Activated naive CD4-positive, alpha-beta T cell treated with anti-CD3 and anti-CD28 coated beads, Interleukin-2, amount 10 ng/mL, durations not matched to agents 7 days and 5 days (primary cell): ENCODE measurements at places on chromosomes 5 and 9.

DNA sequence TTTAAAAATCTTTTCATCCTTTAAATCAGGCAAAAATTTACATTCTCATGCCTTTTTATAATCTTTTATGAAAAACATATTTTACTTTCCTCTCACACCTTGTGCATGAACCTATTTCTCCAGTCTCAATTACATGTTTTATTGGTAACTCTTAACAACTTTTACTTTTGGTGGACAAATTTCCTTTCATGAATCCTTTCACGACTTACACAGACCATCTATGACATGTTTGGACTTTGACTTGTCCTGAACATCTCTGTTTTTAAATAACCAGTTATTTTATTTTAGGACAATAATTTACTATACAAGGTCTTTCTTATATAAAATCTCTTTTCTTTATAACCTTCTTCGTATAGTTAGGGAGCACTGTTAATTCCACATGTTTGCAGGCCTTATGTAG, 26.5 kb upstream of the MTMR12 start:
- no peak for DNase-seq

DNA sequence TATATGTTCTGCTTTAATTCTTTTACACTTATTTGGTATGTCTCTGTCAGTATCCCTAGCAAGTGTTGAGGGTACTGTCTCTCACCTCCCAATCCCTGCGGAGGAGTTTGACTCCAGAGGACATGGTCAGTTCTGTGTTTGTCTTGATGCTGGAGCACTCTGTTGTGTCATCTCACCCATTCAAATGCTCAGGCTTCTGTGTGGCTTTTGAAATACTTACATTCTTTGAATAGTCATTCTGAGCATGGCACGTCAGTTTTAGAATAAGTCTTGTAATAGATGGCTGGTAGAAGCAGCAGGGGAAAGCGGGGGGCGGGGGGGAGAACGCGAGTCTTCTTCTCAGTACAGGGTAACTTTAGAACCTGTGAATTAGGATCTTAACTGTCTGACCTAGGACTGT, 12.3 kb downstream of the MAST4 start:
- DNase-seq: no peak

GRCh38 chr5:74361406-74362358, 278.8 kb downstream of the ENC1 start:
- no peak for DNase-seq

GRCh38 chr5:130386155-130386554, 481.9 kb downstream of the CHSY3 start:
- no peak for DNase-seq

DNA sequence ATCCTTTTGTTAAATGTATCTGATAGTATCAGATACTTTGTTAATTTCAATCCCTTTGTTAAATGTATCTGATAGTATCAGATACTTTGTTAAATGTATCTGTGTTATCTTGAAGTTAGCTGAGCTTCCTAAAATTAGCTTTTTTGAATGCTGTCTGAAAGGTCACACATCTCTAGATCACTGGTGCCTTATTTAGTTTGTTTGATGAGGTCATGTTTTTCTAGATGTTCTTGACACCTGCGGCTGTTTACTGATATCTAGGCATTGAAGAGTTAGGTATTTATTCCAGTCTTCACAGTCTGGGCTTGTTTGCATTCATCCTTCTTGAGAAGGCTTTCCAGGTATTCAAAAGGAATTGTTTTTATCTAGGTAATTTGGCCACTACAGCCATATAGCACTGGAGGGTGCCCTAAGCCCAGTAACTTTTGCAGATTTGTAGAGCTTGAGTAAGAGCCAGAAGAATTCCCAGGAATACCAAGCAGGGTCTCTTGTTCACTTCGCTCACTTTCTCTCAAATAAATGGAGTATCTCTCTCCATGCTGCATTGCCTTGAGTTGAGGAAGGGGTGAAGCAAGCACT, 435.4 kb upstream of the GRAMD2B start:
- no peak for DNase-seq

- DNase-seq: no peak
Observed at GRCh38 chr9:104873489-104873850, 54.5 kb downstream of the ABCA1 start.

DNA sequence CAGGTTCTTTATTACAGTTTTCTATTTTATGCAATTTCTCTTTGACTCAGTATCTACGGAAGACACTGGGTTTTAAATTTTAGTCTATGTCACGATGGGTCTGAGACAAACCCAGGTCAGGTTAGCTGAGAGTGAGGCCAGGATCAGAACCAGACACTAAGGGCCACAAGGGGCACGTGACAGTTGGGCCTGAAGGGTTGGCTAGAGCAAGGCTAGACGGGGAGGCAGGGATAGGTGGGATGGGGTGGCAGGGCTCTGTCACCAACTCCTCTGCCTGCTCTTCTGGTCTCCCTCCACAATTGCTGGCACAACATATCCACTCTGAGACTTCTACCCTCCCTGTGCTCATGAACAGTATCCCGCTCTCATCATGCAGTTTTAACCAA, 76.4 kb downstream of the MED27 start:
- no peak for DNase-seq

DNA sequence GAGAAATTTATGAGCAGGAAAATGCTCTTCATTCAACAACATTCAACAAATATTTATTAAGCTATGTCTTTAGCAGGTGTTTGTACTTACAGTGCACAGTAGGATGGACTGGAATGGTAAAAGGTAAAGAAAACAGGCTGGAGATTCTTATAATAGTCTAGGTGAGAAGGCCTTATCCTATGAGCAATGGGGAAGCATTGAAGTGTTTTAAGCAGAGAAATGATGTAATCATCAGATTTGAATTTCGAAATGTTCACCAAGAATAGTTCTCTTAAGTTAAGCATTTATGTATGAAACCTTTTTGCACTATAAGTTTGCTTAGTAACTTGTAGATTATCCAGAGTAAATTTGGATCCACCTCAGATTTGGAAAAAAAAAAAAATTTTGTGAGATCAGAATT, 209.3 kb downstream of the NR3C1 start:
- DNase-seq: no peak

DNA sequence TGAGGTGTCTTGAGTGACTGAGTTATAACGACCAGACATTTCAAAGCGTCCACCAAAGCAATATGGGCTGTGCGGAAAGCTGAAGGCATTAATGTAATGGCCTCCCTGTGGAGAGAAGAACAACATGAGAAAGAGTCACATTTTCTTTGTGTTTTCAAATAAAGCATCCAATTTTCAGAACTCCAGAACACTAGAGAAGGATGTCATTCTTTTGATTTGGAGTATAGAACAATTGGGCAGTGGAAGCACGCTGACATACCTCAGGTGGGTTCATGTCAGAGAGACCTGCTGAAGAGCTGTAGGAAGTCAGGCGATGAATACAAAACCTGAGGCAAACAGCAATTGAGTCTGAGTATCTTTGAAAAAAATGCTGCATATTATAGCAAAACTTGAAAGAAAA, 556.5 kb downstream of the GABRG2 start:
- no peak for DNase-seq

DNA sequence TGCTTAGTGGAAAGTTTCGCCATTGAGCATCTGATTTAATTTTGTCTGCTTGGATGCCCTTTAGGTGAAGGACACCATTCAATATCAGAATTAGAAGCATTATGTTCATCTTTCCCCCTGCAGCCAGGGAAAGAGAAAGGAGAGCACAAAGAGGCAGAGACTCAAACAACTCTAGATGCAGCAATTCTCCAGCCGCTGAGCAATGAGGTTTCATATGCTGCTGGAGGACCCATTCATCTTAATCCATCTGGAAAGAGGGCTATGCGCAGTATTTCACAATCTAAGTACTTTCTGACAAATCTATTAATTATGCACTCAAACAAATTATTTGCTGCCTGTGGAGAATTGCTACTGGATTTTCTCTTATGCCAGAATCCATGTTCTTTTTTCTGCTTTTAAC, 527.0 kb upstream of the TUSC1 start:
- DNase-seq: no peak

DNA sequence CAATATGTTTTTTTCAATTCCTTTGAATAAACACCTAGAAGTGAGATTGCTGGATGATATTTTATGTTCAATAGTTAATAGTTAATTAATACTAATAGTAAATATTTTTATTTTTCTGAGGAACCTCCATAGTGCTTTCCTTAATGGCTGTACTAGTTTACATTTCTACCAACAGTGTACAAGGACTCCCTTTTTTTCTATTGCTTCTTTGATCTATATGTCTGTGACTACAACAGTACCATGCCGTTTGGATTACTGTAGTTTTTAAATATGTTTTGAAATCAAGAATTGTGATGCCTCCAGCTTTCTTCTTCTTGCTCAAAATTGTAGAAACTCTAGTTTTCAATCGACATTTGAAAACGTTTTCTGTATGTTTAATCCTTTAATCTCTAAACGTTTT, 39.5 kb upstream of the ADAMTS16 start:
- DNase-seq: no peak

DNA sequence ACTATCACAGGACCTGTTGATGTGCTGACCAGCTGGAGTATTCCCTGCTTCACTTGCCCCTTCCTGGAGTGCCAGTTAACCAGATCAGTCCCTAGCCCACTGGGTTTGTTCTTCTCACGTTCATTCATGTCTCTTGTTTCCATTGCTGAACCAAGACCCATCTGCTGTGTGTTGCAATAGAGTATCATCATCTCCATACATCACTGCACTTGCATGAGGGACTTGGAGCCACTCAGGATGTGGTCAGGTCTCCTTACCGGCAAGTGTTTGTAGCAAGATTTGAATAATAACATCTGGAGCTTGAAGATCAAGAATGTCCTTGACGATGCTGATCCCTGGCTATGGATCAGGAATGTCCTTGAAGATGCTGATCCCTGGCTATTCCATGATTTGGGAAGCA, 358.6 kb downstream of the IRX1 start:
- DNase-seq: no peak

DNA sequence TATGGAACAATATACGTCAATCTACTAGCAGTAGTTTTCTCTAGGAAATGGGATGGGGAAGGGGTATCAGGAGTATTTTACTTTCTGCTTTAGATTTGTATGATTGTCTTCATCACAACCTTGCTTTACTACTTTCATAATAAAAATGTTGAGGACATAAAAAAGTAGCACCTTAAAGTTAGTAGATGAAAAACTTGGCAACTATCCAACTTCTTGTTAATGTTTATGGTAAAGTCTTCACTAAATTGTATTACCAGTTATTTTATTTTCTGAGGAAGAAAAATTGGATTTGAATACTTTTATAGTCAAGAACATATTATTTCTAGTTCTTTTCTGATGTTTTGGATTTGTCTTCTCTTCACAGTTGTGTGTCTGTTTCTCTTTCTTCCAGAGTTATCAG, 372.1 kb downstream of the ARRDC3 start:
- no peak for DNase-seq

DNA sequence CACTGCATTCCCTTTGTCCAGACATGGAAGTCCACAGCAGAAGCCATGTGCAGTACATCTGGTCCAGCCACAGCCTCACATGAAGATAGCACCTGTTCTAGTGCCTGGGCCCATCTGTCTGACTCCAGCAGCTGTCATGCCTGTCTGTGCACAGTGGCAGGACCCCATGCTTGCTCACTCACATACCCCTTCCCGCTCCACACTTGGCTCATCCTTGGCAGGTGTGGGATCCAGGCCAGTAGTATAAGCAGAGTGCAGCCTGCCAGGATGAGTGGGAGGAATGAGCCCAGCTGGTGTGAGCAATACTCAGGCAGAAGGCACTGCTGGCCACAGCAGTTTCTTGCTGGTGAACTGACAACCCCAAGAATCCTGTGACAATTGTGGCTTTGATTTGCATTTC, 168.0 kb downstream of the PRDM9 start:
- DNase-seq: no peak

DNA sequence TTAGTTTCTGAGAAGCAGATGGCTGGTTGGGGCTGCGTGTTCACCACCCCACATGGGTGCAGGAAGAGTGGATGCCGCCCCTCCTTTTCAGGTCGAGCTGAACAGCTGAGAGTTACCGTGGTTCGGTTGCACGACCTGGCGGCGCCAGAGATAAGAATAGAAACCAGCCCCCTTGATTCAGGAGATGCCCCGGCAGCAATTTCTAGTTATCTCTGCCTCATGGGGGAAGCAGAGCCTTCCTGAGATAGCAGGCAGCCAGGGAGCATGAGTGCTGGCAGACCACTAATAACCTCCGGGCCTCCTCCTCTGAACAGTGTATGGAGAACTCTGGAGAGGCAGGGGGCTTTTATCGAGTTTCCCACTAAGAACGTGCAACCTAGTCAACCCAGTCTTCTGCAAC, 177.8 kb downstream of the NSG2 start:
- no peak for DNase-seq

- no peak for DNase-seq
Observed at GRCh38 chr5:171715551-171715950, 70.1 kb upstream of the SMIM23 start.

- DNase-seq: no peak
Observed at GRCh38 chr5:76380346-76381066, 22.6 kb upstream of the IQGAP2 start.

GRCh38 chr5:44178414-44178813, 210.8 kb downstream of the FGF10 start:
- no peak for DNase-seq

DNA sequence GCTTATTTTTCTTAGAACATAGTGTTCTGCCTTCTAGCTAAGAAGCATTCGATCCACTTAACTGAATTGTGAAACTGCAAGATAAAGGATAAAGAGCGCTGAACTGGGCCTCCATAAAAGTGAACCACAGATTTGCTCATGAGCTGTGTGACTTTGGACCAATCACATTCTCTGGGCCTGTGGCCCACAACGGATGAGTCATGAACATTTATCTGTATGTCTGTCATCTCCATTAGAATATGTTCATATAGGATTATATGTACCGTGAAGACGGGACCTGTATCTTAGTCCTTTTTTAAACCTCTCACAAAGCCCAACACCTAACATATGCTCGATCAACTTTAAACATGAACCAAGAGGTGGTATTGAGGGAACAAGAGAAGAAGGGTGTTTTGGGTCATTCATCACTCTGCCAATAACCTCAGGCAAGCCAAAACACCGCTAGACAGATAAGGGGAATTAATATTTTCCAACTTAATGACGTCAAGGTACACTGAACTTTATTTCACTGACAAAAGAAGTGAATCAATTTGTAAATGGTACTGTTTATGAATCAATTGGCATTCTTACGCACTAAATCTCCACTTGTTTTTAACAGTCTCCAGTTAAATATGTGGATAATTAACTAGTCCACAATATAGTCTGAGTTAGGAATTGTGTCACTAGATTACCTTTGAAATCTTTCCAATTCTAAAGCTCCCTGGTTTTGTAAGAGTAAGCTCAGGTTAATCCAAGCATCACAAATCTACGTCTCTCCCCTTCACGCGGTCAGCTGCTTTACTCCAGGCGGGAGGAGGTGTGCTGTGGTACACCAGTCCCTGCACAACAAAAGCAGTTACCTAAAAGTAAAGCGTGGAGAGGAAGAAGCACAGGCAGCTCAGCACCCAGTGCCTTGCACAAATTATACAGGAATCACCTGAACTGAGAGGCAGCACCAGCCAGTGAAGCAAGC, 1.6 kb downstream of the TMEM245 start:
- DNase-seq: peak; percentile 54
